Jurkat, Clone E6-1 (cell line): ENCODE measurements at places on chromosomes 12 and 14.

DNA sequence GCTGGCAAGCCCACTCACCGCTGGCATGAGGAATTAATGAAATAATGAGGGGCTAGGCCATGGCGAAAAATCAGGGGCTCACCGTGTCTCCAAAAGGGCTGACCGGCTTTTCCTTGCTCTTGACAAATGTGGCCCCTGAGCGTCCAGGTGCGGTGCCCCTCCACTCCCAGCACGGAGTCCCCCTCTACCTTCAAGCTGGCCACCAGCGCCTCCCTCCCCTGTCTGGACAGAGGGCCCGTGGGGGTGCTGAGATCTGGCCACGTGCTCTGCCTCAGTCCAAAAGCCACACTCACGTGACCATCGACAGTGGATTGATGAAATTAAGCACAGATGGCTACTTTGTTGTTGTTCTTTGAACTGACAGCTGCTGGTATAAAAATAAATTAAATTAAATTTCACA is 78.8 kb upstream of the BCL11B start:
- DNase-seq, result no peak

- no peak for DNase-seq
These were observed 31.3 kb downstream of the PTPRB start for GRCh38 chr12:70605976-70606375.

DNA sequence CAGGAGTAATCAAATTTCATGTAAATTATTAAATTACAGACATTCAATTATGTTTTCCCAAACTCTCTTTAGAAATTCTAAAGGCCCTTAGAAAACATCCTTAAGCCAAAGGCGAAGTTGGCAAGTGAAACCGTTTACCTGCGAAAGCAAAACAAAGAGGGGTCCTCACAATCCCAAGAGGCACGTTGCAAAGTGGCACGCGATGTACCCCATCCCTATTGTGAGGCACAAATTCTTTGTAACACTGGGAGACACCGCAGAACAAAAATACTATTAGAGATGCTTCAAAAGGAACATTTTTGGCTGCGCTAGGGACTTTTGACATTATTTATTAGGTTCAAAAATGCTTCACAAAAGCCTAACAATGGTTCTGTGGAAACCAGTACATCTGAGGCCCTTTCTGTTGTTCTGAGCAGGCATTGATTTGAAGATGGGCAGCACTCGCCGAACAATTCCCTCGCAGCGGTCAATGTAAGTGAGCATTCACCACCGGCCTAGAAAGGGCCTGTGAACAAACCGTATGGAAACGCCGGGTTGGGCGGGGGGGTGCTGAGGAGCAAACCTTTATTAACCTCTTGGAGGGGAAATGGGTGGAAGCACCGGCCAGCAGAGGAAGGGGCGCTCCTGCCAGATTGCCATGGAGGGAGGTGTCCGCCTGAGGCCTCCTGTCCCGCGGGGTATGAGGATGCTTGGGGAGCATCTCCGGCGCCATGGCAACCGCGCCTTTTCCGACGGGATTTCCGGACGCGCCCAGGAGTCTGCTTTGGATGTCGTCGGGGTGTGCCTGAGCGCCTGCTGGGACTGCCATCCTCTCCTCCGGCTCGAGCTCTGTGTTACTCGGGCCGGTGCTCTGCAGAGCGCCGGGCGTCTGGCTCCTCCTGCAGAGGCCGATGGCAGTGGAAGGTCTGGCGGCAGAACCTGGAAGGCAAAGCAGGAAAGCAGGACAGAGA is 193.9 kb downstream of the C12orf42 start:
- DNase-seq, result no peak

DNA sequence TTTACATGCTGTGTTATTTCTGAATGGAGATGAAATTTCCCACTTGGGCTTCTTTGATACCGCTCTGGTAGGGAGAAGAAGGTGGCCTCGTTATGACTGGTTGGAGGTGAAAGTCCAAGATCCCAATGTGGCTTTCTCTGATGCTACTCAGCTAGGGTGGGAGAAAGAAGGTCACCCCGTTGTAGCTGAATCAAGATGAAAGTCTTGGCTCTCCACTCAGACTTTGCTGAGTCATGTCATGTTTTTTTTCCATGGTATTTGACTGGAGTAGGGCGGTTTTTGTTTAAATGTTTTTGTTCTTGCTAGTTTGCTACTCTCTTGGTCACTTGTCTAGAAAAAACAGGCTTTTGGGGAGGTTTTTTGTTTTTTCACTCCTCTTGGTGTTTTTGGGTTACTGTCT is 2.4 kb upstream of the PDE6H start:
- no peak for DNase-seq

GRCh38 chr14:49733836-49734235 is 34.1 kb upstream of the KLHDC2 start:
- no peak for DNase-seq

- no peak for DNase-seq
These were observed 87.1 kb downstream of the KIF21A start for GRCh38 chr12:39355841-39356240.

- no peak for DNase-seq
These were observed 9.7 kb upstream of the DYNLL1 start for GRCh38 chr12:120485961-120486881.

- no peak for DNase-seq
These were observed 464.5 kb downstream of the GXYLT1 start for GRCh38 chr12:41680155-41680554.

GRCh38 chr12:68349921-68350606 is 17.9 kb upstream of the MDM1 start:
- no peak for DNase-seq

GRCh38 chr14:102201776-102202175 is 62.1 kb downstream of the WDR20 start:
- no peak for DNase-seq
